Left ventricle myocardium superior (tissue), 1 donor: ENCODE measurements at places on chromosomes 1 and 21. TPM values are rescaled to one million over a fixed set of nuclear protein-coding genes. Genes with fewer than 3 reads are reported as not detected.

The DIO1 gene
- not detected for total RNA-seq

GRCh38 chr1:61403679-61404596 is 321.0 kb downstream of the TM2D1 start:
- DNase-seq = no peak

- no peak for DNase-seq
These were observed 344.3 kb downstream of the MATN1 start for GRCh38 chr1:30378991-30379581.

The ACKR1 gene
- 15.9 TPM for total RNA-seq
